ENCODE measurements at places on chromosomes 16 and 17.

DNA sequence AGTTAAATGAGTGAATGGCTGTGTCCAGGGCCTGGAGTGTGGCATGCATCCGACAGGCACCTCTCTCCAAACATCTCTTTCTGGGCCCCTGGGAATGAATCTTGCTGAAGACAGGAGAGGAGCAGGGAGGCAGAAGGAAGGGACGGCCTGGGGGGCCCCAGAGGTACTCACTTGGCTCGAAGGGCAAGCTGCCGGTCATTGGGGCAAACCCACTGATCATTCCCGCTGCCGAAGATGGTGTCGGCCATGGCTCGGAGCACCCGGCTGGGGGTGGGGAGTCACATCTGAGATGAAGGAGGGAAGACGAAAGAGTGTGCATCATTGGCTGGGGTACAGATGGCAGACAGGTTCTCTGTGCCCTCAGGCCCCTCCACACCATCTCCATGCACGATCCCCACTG lies 25.3 kb downstream of the RPH3AL start:
- no peak for DNase-seq

DNA sequence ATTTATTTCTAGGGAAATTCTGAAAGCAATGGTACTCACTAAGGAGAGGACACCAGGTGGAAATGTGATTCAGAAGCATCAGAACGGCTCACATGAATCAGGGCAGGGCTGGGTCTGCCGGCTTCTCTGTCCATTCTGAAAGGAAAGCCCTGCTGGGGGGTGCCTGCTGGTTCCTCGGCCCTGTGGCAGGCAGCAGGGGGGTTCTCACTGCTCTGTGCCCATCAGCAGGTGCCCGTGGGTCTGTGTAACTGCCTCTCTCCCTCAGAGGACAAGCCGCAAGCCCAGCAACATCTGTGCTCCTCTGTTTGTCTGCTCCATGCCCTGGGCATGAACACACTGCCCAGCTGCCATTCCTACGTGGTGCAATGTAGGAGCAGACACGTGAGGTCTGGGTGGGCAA lies 74.9 kb upstream of the ZNF423 start:
- no peak for DNase-seq

DNA sequence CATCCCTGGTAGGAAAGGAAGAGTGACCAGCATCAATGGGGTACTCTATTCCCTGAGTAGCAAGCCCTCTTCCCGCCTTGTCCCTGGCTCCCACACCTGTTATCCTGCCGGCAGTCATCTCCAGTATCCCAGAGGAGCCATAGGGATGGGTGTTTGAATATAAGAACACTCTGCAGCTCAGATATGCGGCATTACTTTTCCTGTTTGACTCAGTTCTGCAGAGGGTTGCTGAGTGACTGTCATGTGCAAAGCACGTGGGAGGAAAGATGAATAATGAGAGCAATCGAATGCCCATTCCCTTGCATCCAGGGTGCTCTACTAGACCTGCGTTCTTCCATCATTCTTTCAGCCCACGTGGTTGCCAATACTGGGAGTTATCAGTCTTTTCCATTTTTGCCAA lies 115.1 kb downstream of the PRKCB start:
- no peak for DNase-seq

DNA sequence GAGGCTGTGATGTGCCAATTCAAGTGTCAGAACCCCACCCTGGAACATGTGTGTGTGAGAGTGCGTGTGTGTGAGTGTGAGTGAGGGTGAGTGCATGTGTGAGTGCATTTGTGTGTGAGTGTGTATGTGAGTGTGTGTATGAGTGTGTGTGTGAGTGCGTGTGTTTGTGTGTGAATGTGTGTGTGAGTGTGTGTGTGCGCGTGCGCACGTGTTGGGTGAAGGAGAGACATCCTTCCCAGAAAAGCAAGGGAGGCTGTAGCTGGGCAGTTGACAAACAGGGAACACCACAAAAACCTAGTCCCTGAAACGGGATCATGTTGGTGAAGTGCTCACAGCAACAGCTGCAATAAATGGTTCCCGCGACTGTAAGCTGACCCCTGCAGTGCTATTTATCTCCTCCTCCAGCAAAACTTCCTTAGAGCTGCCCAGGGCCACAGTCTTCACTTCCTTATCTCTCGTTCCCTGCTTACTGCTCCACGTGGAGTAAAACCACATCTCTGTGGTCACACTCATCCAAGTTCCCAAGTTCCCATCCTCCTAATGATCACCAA lies 40.1 kb upstream of the RPL38 start:
- DNase-seq = no peak

DNA sequence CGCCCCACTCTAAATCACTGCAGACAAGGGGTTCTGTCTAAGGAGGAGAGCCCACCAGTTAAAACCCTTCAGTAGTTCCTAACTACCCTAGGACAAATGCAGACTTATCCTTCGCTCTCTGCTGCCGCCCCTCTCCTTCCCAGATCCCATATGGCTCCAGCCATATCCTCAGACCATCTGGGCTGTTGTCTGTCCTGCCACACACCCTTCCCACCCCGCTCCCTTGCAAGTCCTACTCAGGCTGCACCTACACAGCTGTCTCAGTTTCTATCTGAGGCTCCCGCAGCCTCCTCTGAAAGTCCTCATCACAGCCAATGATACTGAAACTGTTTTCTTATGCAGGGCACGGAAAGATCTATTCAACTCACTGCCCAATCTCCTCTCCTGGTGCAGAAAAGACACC lies 720 bp upstream of the BCKDK start:
- DNase-seq = no peak

GRCh38 chr17:65975878-65976277 lies 216.1 kb downstream of the CEP112 start:
- DNase-seq = no peak

DNA sequence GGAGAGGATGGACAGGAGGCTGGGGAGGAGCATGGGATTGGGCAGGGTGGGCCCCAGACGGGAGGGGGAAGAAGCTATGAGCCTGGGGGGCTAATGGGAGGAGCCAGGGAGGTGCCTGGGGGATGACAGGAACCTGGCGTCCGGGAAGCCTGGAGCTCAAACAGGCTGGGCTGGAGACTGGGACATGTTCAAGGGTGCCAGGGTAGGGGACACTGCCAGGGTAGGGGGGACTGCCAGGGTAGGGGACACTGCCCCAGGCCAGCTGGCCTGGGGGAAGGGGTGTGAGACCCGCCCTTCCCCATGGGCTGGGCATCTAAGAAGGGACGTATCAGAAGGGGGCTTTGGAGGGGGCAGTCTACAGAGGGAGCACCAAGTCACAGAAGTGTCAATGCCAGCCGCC lies 7.0 kb upstream of the FAM83G start:
- DNase-seq = no peak

GRCh38 chr17:62755141-62755851 lies 52.8 kb downstream of the MARCHF10 start:
- no peak for DNase-seq

DNA sequence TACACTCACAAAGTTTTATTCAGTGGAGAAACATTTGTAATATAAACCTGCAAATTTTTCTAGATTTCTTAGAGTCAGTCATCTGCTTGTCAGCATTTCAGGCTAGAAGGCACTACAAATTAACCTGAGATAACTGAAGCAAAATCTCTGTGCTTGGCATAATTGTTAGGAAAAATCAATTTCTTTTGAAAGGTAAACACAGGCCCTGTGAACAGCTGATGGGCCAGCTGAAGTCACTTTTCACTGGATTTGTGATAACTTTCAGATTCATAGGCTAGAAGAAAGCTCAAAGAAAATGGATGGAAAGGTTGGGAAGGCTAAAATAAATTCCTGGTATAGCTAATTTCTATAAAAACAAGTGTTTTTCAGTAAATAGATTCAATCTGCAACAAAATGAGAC lies 34.0 kb upstream of the SLC6A2 start:
- DNase-seq = no peak

DNA sequence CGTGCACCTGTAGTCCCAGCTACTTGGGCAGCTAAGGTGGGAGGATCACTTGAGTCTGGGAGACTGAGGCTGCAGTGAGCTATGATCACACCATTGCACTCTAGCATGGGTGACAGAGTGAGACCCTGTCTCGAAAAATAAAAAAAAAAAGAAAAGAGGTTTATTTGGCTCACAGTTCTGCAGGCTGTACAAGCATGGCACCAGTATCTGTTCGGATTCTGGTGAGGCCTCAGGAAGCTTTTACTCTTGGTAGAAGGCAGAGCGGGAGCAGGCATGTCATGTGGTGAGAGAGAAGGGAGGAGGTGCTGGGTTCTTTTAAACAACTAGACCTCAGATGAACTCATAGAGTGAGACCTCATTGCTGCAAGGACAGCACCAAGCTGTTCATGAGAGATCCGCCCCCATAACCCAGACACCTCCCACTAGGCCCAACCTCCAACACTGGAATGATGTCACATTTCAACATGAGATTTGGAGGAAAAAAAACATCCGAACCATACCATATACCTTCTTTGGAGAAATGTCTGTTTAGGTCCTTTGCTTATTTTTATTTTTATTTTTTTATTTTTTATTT lies 10.3 kb upstream of the RMI2 start:
- DNase-seq = no peak

DNA sequence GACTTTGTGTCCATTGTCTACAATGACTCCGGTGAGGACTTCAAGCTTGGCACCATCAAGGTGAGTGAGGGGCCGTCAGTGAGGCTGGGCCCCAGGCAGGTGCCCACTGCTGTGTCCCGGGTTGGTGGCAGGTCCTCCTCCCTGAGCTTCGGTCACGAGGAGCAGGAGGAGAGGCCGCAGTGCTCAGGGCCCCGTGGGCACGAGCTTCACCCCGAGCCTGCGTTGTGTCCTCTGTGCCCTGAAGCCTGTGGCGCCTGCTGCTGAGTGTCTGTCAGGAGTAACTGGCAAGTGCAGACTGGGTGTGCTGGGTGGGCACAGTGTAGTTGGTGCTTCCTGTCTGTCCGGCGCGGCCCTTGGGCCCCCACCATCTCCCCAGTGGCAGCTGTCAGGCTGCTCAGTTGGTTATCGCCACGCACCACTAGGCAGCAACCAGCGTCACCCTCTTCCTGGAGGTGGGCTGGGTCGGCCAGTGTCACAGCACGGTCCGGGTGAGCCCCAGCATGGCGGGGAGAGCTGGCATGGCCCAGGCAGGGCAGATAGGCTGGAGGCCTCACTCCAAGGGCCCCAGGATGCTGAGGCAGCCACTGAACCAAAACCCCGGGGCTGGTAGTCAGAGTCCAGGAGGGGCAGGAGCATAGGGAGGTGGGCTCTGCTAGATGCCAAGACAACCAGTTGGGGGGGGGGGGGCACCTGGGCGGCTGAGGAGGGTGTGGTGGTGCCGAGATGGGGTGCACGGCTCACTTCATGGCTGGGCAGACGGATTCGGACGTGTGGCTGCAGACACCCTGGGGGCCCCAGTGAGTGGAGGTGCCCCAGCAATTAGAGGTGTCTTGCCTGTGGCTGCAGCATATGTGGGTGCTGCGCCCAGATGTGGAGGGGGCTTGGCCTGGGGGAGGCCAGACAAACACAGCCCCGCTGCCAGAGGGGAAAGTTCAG lies 39.3 kb downstream of the TSC2 start:
- no peak for DNase-seq

GRCh38 chr16:30569746-30570635 lies 1.5 kb downstream of the ZNF688 start:
- DNase-seq = no peak

GRCh38 chr17:57588086-57588485 lies 157.0 kb downstream of the CCDC182 start:
- no peak for DNase-seq

DNA sequence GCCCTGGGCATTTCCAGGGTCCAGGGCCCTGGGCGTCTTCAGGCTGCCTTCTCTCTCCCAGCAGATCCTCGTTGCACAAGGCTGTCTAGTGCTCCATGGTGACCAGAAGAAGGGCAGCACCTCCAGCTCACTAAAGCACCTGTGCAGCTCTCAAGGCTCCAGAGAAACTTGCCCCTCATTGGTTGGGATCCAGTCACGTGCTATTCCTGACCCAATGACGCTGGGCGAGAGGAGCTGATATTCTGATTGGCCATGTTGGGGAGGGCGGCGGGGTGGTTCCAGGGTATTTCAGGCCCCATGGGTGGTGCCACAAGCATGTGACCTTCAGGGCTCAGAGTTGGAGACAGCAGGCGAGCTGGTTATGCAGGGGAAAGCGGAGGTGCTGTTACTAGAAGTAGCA lies 309.1 kb downstream of the TOX3 start:
- DNase-seq = no peak

- DNase-seq = peak; percentile 50
These were observed 986 bp downstream of the HAPSTR1 start for GRCh38 chr16:9092282-9092977.

DNA sequence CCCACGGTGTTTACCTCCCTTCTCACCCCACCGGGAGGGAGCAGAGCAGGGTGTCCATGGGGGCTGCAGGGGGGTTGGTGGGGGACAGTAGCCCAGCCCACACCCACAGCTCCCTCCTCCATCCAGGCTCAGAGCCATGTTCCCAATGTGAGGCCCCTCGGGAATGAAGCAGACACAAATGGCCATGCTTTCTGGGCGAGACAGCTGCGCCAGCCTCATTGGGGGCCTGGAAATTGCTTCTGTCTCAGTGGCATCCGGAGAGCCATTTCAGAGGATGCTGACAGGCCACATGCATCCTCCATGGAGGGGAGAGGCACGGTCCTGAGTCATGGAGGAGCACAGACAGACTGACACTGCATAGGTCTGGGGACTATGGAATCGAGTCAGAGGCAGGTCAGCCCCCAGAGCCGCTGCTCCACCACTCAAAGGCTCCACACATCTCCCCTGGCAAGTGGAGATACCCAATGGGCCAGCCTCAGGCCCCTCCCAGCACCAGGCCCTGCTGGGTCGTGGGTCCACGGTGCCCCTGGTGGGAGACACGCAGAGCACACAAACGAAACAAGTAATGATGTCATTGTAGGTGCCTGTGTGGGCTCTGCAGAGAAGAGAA lies 59.6 kb upstream of the ENPP7 start:
- DNase-seq = no peak

GRCh38 chr16:56635441-56635967 lies 3.0 kb upstream of the MT1A start:
- DNase-seq = no peak

- DNase-seq = no peak
These were observed 129.9 kb downstream of the AIPL1 start for GRCh38 chr17:6304894-6305612.

- DNase-seq = no peak
These were observed 154.0 kb upstream of the SDK2 start for GRCh38 chr17:73798111-73798748.

GRCh38 chr17:80260791-80261158 lies at the start of gene RNF213:
Gene RNF213 (plus strand): TSS chr17:80260852. CDS start chr17:80263682, 2,830 bp downstream.
- peak; percentile 44 for DNase-seq

GRCh38 chr16:89553733-89554132 lies 6.7 kb upstream of the RPL13 start:
- DNase-seq = no peak

DNA sequence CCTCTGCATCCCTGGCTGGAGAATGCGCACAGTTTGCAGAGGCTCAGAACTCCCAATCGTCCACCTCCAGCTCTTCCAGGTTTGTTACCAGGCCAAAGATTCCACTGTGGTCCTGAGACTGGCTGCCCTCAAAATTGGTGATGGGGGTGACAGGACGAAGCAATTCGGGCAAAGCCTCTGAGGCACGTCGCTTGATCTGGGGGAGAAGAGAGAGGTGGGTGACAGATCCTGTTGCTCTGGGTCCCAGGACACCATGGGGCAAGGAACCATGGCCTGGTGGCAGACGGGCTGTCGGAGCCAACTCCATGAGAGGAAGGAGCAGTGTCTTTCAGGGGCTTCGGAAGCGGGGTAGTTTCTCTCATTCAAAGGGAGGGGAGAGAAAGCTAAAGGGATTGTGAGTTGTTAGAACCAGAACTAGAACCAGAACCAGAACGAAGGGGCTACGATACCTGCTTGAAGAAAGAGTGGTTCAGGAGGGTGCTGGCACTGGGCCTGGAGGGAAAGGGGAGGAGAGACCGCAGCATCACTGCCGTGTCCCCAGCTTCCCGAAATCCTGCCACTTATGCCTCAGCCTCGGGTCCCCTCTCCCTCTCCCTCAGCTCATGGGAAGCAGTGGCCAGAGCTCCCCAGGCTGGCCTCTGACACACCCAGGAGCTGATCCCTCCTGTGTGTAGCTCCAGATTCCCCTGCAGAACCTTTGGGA lies 3.8 kb upstream of the LIMD2 start:
- no peak for DNase-seq
